ENCODE measurements at places on chromosomes 1 and 21.

DNA sequence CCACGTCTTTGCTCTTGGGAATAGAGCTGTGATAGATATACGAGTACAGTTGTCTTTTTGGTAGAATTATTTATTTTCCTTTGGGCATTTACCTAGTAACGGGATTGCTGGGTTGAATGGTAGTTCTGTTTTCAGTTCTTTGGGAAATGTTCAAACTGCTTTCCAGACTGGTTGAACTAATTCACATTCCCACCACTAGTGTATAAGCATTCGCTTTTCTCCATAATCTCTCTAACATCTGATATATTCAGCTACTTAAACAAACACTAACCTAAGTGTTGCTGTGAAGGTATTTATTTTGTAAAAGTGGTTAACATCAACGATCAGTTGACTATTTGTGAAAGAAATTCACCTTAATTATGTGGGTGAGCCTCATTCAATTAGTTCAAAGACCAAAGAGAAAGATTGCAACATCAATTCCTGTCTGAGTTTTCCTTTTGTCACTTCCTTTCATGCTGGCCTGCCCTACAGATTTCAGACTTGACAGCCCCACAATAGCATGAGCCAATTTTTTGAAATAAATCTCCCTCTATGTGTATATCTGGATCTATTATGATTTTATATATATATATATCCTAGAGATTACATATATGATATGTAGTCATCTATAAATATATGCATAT, 26.7 kb upstream of the DUSP10 start:
- no peak for DNase-seq

- DNase-seq, result no peak
Observed at GRCh38 chr1:54834007-54834541, 33.0 kb upstream of the TTC22 start.

GRCh38 chr1:102901996-102902395, 206.3 kb downstream of the COL11A1 start:
- DNase-seq, result no peak

- no peak for DNase-seq
Observed at GRCh38 chr1:186987065-186987464, 158.3 kb downstream of the PLA2G4A start.

DNA sequence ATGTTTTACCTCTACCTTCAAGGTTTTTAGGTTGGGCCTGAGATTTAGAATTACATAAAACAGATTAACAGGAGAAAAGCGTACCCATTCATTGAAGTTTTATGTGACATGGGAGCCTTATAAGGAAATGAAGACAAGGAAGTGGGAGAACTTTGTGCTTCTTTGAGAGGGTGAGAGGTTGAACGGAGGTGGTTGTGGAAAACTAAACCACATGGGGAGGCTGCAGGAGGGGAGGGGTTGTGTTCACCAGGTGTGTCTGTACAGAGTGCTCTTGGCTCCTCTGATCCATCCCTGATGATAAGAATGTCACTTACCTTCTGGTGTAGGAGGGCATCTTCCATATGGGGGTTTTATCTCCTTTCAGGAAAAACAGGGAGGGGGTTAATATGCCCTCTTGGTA, 2.7 kb downstream of the SLX9 start:
- DNase-seq, result no peak

DNA sequence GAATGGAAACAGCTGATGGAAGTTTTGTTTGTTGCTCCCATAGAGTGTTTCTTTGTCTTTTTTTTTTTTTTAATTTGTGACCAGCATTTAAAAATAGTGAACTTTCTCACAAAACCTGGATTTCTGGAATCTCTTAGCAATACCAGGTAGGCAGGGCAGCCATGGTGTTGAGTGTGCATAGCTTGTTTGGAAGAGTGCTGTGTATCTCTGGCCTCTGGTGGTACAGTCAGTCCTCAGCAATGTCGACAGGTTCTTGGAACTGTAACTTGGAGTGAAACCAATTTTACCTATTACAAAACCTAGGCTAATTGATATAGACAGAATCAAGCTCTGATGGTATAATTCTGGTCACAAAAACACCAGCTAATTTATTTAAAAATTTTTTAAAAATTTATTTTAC, 6.7 kb downstream of the AADACL3 start:
- no peak for DNase-seq

- no peak for DNase-seq
Observed at GRCh38 chr21:42597487-42598158, 55.8 kb upstream of the PDE9A start.

- DNase-seq, result peak; percentile 70
Observed at GRCh38 chr1:39129514-39129913, 75.0 kb upstream of the MACF1 start.
